ENCODE measurements at places on chromosomes 2 and 18.

DNA sequence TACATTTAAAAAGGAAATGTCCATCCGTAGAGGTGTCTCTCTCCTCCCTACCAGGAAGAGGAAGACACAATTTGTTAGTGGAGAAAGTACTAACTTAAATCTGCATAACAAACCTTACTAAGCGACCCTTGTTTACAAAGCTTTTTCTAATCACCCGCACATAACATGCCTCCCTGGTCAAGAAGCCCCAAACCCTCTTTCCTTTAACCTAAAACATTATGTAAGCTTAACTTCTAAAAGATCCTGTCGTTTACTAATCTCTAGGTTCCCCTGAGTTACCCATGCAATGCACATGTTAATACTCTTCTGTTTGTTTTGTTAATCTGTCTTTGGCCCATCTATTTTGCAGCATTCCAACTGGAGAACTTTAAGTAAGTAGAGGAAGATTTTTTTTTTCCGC lies 630.3 kb upstream of the NRXN1 start:
- no peak for DNase-seq

GRCh38 chr18:24127735-24128134 lies 11.1 kb upstream of the CABYR start:
- no peak for DNase-seq

DNA sequence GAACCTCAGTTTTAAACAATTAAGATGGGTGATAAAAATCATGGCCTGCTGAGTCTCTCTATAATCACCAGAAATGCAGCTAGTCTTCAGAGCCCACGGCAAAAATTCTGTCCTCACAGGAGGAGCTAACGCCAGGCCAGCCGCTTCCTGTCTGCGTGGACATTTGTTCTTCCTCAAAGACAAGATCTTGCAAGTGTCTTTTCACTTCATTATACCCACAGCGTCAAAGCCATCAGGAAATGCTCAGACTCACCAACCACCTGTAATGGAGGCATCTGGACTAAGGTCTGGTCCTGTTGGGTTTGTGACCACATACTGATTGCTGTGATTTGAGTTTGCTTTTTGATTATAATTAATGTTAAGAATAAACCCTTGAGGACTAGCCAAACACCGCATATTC lies 473.8 kb upstream of the MC4R start:
- no peak for DNase-seq

DNA sequence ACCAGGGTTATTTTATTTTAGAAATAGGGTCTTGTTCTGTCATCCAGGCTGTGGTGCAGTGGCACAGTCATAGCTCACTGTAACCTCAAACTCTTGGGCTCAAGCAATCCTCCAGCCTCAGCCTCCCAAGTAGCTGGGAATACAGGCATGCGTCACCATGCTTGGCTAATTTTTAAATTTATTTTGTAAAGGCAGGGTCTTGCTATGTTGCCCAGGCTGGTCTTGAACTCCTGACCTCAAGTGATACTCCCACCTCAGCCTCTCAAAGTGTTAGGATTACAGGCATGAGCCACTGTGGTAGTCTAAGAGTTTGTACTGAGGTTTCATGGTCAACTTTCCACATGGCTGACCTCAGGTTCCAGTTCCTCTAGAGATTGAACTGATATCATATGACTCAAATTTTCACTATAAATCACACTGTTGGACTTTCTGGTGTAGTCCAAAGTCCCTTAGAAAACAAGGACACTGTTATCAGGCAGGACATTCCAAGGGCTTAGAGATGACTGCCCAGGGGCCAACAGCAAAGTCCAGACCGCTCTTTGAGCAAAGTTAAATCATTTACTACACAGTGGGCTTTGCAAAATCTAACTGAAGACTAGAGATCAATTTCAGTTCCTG lies 82.0 kb upstream of the MEX3C start:
- no peak for DNase-seq

DNA sequence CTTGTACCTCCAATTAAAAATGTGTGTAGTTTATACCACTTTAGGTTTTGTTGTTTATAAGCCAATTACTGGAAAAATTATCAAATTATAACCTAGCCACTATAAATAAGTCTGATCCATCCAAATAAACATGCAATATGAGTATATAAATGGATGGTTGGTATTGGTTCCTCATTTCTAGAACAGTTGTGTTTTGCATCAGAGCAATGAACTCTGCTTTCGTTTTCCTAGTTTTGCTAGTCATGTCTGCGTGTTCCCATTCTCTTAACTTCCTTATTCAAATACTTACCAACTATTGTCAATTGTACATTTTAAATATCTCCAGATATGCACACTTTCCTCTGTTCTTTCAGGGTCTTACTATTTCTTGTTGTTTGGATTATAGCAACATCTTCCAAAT lies 641.7 kb downstream of the NR4A2 start:
- DNase-seq, result no peak

- DNase-seq, result no peak
Observed at GRCh38 chr2:5686068-5686467, 6.1 kb upstream of the SOX11 start.

DNA sequence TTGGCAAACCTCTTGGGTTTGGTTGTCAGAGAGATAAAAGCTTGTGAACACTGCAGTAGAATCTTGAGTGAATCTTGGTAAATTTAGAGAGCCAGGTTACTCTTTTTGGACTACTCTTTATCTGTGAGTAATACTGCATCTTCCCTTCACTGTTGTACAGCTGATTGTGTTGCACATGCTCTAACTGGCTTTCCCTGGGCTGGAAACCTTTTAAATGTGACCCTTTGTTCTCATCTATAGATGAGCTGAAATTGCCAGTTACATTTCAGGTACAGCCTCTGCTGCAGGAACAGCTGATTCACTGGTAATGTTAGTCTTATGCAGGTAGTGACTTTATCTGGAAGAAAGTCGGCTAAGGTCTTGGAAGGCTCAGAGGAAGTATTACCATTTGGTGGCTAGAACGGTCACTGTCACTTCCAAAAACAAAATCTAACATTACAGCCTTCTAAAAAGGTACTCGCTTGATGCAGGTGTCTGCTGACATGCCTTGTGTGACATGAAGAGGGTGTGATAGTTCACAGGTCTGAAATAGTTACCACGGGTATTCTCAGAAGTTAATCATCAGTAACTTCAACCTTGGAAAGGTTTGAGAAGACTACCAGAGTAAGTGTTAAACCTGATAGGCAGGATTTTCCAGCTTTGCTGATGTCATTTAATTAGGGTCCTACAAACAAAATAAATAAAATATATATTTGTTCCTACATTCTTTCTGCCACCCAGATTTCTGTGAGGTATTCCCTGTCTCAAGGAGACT lies 851.1 kb downstream of the SLC4A3 start:
- DNase-seq, result no peak

DNA sequence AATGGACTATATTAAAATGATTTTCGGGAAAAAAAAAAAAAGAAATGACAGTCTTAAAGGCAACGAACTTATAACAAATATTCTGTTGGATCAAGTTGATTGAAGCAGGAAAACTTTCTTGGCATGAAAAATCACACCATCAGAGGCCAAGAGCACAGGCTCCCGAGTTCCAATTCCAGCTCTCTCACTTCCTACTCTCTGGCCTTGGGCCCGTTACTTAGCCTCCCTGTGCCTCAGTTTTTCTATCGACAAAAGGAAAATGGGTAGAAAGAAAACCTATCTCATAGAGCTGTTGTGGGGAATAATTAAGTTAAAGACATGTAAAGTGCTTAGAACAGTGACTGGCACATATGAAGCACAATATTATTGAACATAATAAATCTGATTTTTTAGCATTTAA lies 74.2 kb downstream of the HNRNPLL start:
- no peak for DNase-seq

GRCh38 chr2:47112665-47113435 lies 42.3 kb downstream of the STPG4 start:
- no peak for DNase-seq

GRCh38 chr2:96816836-96817702 lies 1.0 kb downstream of the CNNM3 start:
- DNase-seq, result no peak

GRCh38 chr18:9613550-9614400 lies 584 bp downstream of the PPP4R1 start:
- peak; percentile 41 for DNase-seq

DNA sequence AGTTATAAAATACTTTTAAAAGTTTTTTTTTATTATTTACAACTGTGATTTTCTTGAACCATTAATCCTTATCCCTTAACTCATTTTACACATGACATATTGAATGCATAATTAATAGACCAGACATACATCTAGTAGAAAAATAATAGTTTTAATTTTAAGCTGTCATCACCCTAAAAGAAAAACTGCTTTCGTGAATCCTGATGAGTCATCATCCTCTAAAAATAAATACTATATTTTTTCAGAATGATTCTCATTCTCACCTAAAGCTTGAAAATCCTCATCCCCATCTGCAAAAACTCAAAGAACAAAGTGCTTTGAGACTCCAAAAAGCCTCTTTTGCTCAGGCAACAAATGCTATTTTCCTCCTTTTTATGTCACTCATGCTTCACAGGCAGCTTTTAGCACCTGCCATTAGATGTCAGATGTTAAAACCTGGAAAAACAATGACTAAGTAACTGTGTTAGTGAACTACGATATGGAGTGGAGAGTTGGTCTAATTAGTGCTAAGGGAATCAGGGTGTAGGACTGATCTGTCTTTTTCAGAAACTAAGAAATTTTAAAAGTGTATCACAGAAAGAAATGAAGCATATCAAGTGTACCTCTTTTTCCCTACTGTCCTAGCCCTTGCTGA lies 297.6 kb downstream of the TMX3 start:
- no peak for DNase-seq

DNA sequence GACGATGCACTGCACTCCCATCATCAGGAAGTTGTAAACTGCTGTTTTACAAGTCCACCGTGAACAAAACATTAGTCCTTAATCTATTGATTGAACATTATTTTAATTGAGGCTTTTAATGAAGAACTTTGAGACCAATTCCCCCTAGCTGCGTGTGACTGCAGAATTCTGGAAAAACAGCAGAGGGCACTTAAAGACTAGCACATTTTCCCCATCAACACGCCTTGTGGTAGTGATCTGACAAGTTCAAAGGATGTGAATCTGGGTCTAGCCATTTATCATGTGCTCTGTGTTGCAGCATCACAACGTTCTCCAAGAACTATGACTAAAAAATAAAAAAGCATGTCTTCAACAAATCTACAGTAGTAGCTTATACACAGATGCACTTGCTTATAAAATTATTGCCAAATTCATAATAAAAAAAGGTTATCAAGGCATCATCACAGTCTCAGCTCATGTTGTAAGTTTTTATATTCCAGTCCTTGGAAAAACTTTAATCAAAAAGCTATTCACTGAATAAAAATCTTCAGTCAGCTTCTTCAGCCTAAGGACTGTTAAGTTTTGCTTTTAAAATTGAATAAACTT lies 35.8 kb downstream of the SKOR2 start:
- peak; percentile 18 for DNase-seq

DNA sequence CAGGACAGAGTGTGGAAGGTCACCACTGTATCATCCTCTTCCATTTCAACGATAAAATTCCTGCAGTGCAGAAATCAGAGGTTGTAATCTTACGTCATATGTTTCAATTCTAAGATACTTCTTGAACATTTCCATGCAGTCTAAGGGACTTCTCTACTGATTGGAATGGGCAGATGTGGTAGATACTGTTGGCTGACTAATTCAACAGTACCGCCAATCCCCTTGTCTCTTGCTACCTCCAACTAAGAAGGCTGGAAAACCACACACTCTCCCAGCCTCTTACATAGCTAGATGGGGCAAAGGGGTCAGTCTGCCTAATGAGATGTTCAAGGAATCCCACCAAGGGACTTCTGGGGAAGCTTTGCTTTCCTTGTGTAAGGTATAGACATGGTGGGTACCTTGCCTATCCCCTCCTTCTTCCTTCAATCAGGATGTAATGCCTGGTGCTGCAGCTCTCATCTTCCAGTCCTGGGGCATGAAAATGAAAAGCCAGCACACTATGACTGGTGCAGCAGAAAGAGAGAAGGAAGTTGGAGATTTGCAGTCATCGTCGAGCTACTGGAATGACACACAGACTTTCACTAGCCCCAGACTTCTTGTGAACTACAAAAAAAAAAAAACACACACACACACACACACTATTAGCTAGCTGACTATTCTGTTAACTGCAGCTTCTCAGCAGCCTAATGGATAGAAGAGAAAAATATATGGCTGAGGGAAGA lies 84.1 kb downstream of the ALPK2 start:
- DNase-seq, result no peak

GRCh38 chr2:203870941-203871340 lies 3.4 kb downstream of the CTLA4 start:
- no peak for DNase-seq

DNA sequence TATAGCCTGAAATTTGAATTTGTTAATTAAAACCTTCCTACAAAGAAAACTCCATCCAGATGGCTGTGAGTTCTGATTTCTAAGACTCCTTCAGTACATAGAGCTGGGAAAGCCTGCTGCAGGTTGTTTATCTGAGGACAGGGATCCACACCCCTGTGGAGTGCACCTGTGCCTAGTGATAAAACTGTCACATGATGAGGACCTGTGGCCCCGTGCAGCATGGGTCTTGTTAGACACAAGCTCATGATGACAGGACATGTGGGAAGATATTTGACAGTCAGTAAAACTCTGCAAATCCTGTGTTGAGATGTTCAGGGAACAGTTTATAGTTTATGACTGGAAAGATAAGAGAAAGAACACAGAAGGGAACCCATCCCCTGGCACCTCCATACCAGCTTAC lies 133.2 kb upstream of the TMEM18 start:
- no peak for DNase-seq

GRCh38 chr2:234422273-234422732 lies 74.6 kb downstream of the ARL4C start:
- DNase-seq, result no peak

GRCh38 chr2:148674063-148675020 lies 29.8 kb downstream of the EPC2 start:
- DNase-seq, result no peak

DNA sequence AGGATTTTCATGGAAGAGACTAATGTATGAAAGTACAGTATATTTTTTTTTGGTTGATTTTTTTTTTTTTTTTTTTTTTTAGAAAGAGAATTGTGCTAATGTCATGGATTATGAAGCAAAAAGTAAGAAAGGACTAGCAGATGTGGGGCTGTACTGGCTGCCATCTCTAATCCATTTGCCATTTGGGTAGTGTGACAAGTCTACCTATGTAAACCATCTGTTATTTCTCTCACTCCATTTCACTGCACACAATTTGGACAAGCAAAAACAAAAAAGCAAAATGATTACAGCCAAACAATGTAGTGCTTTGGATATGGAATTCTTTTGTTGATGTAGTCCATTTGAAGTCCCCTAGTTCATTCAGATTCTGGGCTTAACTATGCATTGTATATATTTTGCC lies 1355.4 kb downstream of the LRP1B start:
- DNase-seq, result no peak

DNA sequence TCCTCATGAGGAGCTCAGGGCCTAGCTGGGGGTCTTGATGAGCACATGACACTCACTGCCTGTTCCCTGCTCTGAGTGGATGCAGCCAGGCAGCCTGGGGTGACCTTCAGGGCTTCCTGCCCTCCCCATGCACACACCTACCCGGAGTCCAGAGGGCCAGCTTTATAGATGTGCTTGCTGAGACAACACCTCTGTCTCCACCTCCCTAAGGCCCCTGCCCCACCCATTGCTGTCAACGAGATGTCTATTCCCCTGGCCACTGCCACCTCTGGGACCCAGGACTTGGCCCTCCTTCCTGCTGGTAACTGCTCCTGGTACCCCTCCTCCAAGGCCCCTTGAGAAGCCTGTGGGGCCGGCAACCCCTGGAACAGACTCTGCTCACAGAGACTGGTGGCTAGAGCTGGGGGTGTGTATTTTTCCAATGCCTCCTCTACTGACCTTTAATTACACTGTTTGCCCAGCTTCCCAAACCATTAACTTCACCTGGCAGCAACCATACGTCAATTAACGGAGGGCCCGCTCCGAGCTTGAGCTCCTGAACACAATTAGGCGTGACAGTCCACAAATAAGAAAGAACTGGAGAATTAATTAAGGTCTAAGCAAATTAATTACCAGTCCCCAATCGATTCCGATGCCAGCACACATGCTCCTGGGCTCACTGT lies 66.3 kb downstream of the EMX1 start:
- no peak for DNase-seq
